ENCODE measurements at places on chromosomes 2 and 18.

DNA sequence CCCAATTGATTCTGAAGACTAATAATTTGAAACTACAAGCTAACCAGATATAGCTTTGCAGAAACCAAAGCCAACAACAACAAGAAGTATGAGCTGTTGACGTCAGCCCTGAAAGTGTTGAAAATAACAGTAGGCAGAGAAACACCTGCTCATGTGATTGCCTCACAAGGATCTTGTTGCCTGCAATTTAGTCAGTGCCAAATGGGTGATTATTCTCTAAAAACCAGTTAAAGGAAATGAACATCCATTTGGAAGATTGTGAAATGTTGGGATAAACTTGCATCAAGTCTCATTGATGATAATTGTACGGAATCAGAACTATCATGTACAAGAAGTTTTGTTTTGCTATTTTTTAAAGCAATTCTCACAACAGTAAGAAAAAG is 2.8 kb downstream of the CYTIP start:
- DNase-seq, result no peak

GRCh38 chr2:15829985-15830384 is 110.4 kb upstream of the MYCN start:
- DNase-seq, result no peak

DNA sequence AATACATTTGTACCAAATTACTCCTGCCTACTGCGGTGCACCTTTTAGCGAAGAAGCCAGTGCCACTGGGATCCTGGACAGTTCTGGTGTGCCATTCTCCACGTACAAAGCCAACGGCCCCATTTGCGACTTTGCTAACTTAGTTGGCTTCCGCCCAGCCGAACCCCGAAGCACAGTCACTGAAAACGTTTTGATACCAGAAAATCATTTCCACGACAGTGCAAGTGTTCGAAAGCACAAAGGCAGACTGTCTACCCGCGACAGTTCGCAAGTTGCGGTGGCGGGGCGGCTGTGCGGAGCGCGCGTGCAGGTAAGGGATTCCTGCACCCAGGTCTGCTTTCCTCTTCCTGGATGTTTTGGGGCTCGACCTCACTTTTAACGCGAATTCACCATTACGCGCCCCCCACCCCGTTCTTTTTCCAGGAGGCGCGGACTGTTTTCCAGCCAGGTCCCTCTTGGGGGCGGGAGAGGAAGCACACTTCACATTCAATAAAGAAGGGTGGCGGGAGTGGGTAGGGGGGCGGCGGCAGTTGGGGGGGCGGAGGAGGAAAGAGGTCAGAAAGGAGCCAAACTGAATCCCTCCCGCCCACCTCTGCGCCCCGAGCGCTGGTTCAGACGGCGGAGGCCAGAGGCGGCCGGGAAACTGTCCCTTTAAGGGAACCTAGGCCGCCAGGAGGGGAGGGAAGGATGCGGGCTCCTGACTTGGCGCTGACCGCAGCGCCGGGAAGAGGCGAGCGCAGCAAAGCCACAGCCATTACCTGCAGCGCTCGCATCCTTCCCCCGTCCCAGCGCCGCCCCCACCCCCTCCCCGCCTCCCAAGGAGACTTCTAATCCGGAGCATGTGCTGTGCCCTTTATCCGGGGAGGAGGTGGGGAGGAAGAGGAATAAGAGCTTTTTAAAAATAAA is 107.4 kb upstream of the KCTD1 start:
- DNase-seq, result no peak

DNA sequence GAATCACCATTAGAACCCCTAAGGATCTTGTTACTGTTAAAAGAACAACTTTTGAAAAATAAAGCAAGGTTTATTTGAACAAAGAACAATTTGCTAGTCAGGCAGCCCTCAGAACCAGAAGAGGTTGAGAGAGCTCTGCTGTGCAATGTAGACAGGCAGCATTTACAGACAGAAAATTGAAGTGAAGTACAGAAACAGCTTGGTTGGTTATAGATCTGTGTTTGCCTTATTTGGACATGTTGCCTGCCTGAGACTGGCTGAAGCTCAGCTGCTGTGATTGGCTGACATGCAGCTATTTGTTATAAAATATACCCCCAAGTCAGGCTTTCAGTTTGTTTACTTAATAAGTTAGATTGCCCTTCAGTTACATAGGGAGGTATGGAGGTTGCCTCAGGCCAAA is 12.5 kb downstream of the MSTN start:
- no peak for DNase-seq

GRCh38 chr2:23208339-23208738 is 176.6 kb upstream of the KLHL29 start:
- DNase-seq, result no peak

DNA sequence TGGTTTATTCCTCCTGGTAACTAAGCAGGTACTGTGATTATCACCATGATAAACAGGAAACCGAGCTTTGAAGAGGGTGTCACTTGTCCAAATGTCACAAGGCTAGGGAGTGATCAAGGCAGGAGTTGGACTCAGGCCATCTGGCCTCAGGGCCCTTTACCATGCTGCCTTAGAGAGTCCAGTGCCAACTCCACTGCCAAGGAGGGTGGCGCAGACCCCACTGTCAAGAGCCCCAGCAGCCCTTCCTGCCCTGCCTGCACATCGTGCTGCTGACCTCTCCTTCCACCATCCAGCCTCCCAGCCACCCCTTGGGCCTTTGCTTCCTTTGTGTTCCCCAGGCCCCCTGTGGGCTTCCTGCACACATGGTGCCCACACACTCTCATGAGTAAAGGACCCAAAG is 48.3 kb downstream of the TNS1 start:
- DNase-seq, result no peak

GRCh38 chr2:36290306-36290856 is 65.2 kb upstream of the CRIM1 start:
- DNase-seq, result no peak

DNA sequence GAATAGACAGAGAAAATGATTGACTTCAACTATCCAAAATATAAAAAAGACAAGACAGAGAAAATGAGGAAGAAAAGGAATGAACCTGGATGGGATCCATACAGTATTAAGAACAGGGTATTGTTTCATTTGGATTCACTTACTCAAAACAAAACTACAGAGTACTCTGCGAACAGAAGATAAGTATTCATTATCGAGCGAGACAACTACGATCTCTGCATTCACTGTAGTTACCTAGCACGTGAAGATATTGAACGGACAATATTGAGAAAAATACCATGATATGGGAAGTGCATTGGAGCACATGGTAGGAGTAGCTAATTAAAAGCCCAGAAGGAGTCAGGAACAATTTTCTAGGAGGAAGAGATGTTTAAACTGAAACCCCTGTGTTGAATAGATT is 1.0 kb upstream of the ORC2 start:
- no peak for DNase-seq

DNA sequence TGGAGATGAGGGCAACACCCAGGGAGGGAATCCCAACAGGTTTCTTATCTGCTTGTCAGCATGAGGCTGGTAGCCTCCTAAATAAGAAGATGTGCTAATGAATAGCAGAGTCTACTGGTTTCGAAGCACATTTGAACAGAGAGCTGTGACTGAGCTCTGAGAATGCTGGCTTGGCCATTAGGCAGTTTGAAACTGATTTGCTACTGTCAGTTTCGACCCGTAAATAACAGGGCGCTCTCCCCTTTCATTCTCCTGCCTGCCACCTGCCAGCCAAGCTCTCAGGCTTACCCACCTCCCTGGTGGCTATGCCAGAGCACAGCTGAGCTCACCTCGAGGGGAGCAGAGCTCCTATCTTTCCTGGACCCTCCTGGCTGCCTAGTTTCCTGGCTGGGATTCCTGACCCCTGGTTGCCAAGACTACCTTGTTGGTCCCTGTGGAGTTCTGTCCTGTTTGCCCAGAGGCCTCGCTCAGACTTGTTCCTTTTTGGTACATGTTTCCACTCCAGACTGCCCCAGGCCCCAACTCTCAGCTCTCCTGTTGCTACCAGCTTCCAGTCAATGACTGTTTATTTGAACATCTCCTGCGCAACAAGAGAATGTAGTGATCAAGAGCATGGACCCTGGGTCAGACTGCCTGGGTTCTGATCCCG is 102.3 kb upstream of the ALPP start:
- no peak for DNase-seq

GRCh38 chr18:27585602-27586173 is 400.6 kb upstream of the CHST9 start:
- DNase-seq, result no peak

- DNase-seq, result no peak
Measured at GRCh38 chr18:5095239-5095638, 101.8 kb downstream of the AKAIN1 start.

DNA sequence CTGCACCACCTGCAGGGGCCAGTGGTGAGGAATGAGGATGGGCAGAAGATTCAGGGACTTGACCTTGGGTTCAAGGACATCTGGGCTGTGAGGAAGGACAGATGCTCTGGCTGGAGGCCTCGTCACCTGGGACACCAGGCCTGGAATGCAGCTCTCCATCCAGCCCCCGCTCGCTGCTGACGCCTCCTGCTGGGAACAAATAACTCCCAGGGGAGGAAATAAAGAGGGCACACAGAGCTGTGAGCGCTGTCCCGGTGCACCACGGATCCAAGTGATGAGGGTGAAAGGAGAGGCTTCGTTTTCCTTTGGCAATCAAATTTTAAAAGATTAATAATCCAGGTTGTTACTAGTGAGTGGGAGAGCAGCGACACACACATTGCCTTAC is 368.0 kb upstream of the MYT1L start:
- DNase-seq, result no peak

GRCh38 chr2:223005496-223005895 is 46.5 kb upstream of the KCNE4 start:
- DNase-seq, result no peak

DNA sequence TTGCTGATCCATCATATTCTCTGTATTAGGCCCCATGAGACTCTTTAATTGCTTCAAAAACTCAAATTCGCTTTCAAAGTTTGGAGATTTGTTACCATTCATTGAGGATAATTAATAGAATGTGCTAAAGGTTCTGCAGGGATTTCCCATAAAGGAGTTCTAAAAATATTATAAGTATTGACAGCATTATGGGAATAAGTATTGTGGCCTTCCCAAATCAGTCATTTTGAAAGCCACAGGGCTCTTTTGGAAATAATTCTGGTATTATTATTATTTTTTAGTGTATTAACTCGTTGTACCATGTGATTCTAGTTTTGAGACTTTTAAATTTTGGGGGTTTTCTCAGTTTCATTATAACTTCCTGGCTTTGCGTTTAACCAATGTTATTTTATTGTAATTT is 37.1 kb downstream of the LCLAT1 start:
- DNase-seq, result no peak

- DNase-seq, result no peak
Measured at GRCh38 chr2:144084114-144084661, 435.7 kb downstream of the ZEB2 start.

- DNase-seq, result no peak
Measured at GRCh38 chr2:54063967-54064535, 51.4 kb upstream of the ACYP2 start.

DNA sequence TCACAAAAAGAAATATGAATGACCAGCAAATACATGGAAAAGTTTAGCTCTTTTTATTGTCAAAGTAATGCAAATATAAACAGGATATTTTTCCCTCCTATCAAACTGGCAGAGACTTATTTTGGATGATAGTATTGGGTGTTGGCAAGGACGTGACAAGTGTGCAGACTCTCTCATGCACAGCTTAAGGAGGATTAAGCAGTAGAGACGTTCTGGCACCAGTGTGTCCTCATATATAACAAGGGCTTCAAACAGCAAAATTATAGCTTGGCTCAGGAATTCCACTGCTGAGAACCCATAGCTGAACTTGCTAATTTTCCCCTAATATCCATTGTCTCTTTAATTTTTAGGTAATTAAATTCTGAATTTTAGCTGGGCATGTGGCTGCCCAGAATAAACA is 114.4 kb downstream of the FAM124B start:
- DNase-seq, result no peak

GRCh38 chr18:8673256-8674209 is 31.8 kb upstream of the MTCL1 start:
- no peak for DNase-seq

DNA sequence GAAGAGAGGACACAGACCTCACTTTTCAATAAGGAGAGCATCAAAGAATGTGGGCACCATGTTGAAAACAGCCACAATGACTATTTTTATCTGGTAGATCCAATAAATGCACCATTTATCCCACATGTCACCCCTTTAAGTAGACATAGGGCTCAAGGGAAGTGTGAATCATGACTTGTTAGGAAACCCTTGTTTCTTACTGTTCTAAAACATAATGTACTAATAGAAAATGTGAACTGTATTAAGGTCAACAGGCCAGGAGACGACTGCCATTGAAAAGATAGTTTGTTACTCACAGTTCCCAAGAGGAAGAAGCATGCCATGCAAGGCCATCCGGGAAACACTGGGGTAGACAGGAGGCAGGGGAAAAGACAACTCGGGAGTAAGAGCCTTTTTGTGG is 137.7 kb downstream of the EN1 start:
- no peak for DNase-seq

GRCh38 chr2:217752714-217753459 is 249.9 kb downstream of the TNS1 start:
- no peak for DNase-seq

GRCh38 chr2:186485576-186485870 is 537 bp upstream of the ZC3H15 start:
- no peak for DNase-seq

GRCh38 chr2:163200741-163201140 is 362.2 kb upstream of the KCNH7 start:
- DNase-seq, result no peak

- DNase-seq, result no peak
Measured at GRCh38 chr2:23385748-23386338, 864 bp downstream of the KLHL29 start.

- DNase-seq, result no peak
Measured at GRCh38 chr2:126227250-126227649, 428.7 kb upstream of the GYPC start.

DNA sequence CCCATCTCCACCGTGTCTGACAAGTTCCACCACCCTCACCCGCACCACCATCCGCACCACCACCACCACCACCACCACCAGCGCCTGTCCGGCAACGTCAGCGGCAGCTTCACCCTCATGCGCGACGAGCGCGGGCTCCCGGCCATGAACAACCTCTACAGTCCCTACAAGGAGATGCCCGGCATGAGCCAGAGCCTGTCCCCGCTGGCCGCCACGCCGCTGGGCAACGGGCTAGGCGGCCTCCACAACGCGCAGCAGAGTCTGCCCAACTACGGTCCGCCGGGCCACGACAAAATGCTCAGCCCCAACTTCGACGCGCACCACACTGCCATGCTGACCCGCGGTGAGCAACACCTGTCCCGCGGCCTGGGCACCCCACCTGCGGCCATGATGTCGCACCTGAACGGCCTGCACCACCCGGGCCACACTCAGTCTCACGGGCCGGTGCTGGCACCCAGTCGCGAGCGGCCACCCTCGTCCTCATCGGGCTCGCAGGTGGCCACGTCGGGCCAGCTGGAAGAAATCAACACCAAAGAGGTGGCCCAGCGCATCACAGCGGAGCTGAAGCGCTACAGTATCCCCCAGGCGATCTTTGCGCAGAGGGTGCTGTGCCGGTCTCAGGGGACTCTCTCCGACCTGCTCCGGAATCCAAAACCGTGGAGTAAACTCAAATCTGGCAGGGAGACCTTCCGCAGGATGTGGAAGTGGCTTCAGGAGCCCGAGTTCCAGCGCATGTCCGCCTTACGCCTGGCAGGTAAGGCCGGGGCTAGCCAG is 1.2 kb downstream of the ONECUT2 start:
- no peak for DNase-seq

Data from activated naive CD4-positive, alpha-beta T cell (primary cell).